ELR (cell line): ENCODE measurements at places on chromosomes 5 and 9.

DNA sequence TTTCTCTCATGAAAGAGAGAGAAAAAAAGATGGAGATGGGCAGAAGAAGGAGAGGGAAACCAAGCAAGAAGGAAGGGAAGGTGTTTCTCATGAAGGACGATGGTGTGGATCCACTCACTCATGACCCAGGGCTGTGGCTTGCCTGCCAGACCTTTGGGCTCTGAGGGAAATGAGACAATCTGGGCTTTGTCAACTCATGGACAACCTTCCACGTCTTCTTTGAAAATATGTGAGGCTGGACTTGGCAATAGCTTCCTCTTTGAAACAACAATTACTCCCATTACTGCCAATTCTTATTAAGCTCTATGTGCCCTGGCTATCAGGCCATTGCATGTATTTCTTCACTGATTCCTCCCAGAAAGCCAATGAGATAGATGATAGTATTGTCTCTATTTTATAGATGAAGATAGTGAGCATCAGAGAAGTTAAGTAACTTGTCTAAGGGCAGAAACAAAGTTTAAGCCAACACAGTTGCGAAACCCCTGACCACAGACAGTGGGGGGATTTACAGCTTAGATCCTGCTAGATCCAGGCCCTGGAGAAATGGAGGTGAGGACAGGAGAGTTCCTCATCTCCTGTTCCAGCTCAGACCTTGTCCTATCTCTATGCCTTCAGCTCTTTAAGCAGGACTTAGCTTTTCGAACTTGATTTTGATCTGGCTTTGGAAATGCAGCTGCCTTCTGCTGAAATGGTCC lies 132.4 kb downstream of the GCNT1 start:
- DNase-seq: no peak

DNA sequence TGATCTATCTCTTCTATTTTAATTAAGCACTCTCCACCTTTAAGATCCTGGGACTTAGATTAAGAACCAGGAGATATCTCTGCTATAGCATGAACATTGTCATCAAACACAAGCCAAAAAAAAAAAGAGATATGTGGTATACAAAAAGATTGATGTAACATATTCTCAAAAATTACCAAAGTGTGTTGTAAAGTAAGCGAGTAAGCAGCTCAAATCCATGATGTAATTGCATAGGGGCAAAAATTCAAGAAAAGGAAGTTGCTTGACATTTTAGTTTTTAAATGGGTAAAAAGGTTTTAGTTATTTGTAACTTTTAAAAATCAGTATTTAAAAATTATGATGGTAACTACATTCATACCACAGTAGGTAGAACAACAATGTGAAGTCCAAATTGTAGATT lies 40.7 kb downstream of the CNTRL start:
- no peak for DNase-seq

DNA sequence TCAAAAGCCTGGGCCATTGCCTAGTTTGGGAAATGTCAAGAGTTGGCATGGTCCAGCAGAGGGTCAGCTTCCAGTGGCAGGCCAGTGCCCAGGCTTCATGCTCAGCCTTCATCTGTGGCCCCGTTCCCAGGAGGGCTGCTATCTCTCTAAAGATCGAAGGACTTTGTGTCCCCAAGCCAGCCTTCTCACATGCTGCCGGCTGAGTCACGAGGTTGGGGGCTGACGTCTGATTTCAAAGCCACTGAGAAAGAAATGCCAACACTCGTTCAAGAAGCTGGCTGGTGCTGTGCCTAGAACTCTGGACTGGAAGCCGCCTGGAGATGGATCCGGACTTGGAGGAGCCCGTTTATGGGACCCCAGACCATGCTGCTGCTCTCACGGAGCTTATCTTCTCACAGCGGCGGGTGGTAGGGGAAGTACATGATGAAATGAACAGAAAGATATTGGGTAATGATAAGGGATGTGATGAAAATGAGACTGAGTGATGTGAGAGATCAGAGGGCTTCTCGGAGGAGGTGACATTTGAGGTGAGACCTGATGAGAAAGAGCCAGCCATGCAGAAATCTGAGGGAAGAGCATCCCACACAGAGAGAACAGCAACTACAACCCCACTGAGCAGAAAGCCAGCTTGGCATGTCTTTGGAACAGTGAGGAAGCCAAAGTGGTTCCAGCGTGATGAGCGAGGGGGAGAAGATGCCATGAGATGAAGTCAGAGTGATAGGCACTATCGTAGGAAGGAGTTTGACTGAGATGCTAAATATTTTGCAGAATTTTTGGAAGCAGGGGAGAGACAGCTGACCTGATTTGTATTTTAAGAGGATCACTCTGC lies 54.9 kb upstream of the BOD1 start:
- DNase-seq: no peak

DNA sequence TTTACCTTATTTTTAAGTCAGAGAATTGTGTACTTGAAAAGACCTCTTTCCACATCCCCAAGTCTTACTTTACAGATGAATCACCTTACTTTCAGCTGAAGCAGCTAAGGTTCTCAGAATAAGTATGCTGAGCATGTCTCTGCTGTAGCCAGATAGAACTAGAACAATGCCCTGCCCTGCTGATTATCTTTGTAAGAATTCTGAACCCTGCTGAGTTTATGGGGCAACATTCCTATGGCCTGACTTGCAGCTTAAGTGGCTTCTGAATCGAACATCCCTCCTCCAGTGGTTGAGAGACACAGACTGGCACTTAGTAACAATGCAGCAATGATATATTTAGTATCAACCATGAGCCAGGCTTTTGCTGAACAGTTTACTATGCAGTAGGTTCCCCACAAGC lies 592.0 kb upstream of the WWC1 start:
- peak; percentile 99 for DNase-seq

- peak; percentile 11 for DNase-seq
These were observed 617 bp downstream of the SLC9A3 start for GRCh38 chr5:523441-524222.

GRCh38 chr9:105320568-105320967 lies 76.1 kb downstream of the SLC44A1 start:
- no peak for DNase-seq
